A549 treated with Hydrocortisone at 1 μM for 4 hours (cell line): ENCODE measurements at places on chromosomes 12 and 14. TPM values are rescaled to one million over a fixed set of nuclear protein-coding genes. Genes with fewer than 3 reads are reported as not detected.

Gene RERG
- total RNA-seq = 0.10 to 0.29 TPM (median 0.22 TPM) in 5 replicates

Gene SLC5A8
- total RNA-seq = not detected in 5 replicates

Gene KRT3
- 0.03 to 0.13 TPM in 2 of 5 replicates, not detected in the others for total RNA-seq

Gene NEUROD4
- total RNA-seq = not detected in 5 replicates

Gene ADAM21
- total RNA-seq = 0.03 TPM in 2 of 5 replicates, not detected in the others

Gene SYNE2
- 8.1 to 13.7 TPM (median 10.4 TPM) in 5 replicates for total RNA-seq

Gene KIF26A
- total RNA-seq = 2.9 to 4.3 TPM (median 3.9 TPM) in 5 replicates

Gene PSMA6
- 274 to 319 TPM (median 290 TPM) in 5 replicates for total RNA-seq

Gene NTN4
- 36.5 to 45.2 TPM (median 42.3 TPM) in 5 replicates for total RNA-seq

Gene DIO3
- total RNA-seq = 0.05 to 0.08 TPM (median 0.05 TPM) in 4 of 5 replicates, not detected in the other

Gene WDHD1
- total RNA-seq = 9.4 to 13.7 TPM (median 10.6 TPM) in 5 replicates

Gene KRT6C
- 0.06 TPM in 1 of 5 replicates, not detected in the others for total RNA-seq

Gene RPS6KL1
- 0.21 to 0.67 TPM (median 0.45 TPM) in 5 replicates for total RNA-seq

Gene LPAR5
- 0.58 to 1.0 TPM (median 0.70 TPM) in 5 replicates for total RNA-seq

Gene FERMT2
- 33.9 to 54.9 TPM (median 44.3 TPM) in 5 replicates for total RNA-seq

Gene TAS2R13
- total RNA-seq = not detected in 5 replicates

Gene PTGR2
- 7.1 to 10.6 TPM (median 8.4 TPM) in 5 replicates for total RNA-seq

Gene CHD8
- total RNA-seq = 37.0 to 42.1 TPM (median 38.7 TPM) in 5 replicates

Gene TAS2R19
- total RNA-seq = 0.13 to 0.17 TPM (median 0.14 TPM) in 3 of 5 replicates, not detected in the others

Gene PIP4K2C
- 38.4 to 53.3 TPM (median 39.1 TPM) in 5 replicates for total RNA-seq

Gene LTBP2
- 7.6 to 12.4 TPM (median 10.8 TPM) in 5 replicates for total RNA-seq

Gene BAG5
- total RNA-seq = 21.8 to 28.0 TPM (median 23.5 TPM) in 5 replicates

Gene COQ5
- total RNA-seq = 26.5 to 32.0 TPM (median 28.9 TPM) in 5 replicates

Gene DIO2
- 1.6 to 2.7 TPM (median 2.1 TPM) in 5 replicates for total RNA-seq

Gene TSHR
- not detected in 5 replicates for total RNA-seq

Gene RND1
- 4.3 to 5.7 TPM (median 5.0 TPM) in 5 replicates for total RNA-seq

Gene KRT79
- 0.08 TPM in 1 of 5 replicates, not detected in the others for total RNA-seq

Gene NGB
- not detected in 5 replicates for total RNA-seq

Gene RTL1
- total RNA-seq = 0.14 to 0.29 TPM (median 0.28 TPM) in 5 replicates

Gene PLCZ1
- total RNA-seq = not detected in 5 replicates

Gene KCNC2
- not detected in 5 replicates for total RNA-seq

Gene NUAK1
- total RNA-seq = 5.8 to 6.6 TPM (median 6.0 TPM) in 5 replicates

Gene ABCD4
- total RNA-seq = 30.7 to 34.1 TPM (median 32.5 TPM) in 5 replicates

Gene GLIPR1L1
- not detected in 5 replicates for total RNA-seq

Gene B4GALNT1
- total RNA-seq = 38.5 to 45.9 TPM (median 42.8 TPM) in 5 replicates

Gene KRT81
- 3,045 to 4,083 TPM (median 3,944 TPM) in 5 replicates for total RNA-seq
